ENCODE measurements at places on chromosomes 6 and 20.

- no peak for DNase-seq
Observed at GRCh38 chr6:14929291-14929690, 316.6 kb upstream of the JARID2 start.

DNA sequence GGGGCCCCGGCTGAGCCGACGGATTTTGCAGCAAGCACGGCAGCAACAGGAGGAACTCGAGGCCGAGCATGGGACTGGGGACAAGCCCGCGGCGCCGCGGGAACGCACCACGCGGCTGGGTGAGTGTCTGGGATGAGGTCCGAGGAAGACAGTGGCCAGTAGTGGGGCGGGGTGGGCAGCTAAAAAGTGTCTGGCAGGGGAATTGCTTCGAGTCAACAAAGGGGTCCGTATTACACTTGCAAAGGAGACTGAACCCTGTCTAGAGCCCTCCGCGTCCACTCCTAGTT, 356 bp downstream of the BYSL start:
- no peak for DNase-seq

GRCh38 chr6:79048611-79049010, 29.4 kb downstream of the PHIP start:
- no peak for DNase-seq

DNA sequence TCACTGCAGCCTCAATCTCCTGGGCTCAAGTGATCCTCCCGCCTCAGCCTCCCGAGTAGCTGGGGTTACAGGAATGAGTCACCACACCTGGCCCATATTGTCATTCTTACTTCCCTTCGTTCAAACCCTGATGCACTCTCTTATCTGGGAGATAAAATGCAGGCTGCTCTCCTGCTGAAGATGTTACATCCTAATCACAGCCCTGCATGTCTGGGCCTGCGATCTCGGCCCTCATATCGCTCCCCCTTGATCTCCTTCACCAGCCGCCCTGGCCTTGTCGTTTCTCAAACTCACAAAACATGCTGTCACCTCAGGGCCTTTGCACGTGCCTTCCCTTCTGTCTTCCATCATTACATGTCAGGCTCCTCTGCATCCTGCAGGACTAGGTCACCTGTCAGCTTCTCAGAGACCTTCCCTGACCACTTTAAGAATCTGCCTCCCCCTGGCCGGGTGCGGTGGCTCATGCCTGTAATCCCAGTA, 8.8 kb upstream of the C20orf203 start:
- DNase-seq, result no peak

DNA sequence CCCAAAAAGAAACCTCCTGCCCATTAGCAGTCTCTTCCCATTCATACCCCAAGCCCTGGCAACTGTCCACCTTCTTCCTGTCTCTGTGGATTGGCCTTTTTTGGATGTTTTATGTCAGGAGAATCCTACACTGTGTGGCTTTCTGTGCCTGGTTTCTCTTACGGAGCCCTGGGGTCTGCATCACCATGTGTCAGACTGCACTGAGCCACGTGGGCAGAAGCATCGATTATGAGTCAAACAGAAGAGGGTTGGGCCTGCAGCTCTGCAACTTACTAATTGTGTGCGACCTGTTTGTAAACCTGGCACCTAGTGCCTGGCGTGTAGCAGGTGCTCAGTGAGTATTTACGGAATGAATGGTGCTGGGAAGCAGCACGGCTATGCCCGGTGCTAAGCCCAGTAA, 62.6 kb downstream of the IGF2R start:
- DNase-seq, result no peak

DNA sequence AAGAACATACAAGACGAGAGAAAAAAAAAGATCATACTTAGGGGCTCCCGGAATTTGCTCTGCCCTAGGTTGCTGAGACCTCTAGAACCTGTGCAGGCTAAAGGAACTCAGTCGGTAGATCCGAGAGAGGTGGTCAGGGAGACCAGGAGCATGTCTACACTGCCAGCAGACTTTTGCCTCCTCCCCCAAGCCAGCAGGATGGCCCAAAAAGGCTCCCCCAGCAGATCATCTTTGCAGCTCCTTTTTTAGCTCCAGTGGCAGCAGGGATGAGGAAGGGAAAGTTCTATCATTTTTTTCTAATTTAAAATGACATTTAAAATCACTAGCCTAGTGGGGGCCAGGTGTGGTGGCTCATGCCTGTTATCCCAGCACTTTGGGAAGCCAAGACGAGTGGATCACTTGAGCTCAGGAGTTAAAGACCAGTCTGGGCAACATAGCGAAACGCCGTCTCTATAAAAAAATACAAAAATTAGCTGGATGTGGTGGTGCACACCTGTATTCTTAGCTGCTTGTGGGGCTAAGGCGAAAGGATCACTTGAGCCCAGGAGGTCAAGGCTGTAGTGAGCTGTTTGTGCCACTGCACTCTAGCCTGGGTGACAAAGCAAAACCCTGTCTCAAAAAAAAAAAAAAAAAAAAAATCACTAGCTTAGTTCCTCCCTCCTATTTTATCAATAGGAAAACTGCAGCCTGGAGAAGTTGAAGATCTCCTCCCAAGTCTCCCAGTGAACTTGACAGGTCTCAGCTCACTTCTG, 69.3 kb upstream of the MYL9 start:
- DNase-seq, result no peak

- no peak for DNase-seq
Observed at GRCh38 chr6:83385473-83385872, 45.4 kb downstream of the ME1 start.

Measured in NCI-H187 treated with DMSO at 0.1 percent for 48 hours (cell line).